K562 (cell line): ENCODE measurements at places on chromosomes 1 and 21.
A peak's percentile ranks its signal among the peaks of the same experiment; 100 is the strongest.

DNA sequence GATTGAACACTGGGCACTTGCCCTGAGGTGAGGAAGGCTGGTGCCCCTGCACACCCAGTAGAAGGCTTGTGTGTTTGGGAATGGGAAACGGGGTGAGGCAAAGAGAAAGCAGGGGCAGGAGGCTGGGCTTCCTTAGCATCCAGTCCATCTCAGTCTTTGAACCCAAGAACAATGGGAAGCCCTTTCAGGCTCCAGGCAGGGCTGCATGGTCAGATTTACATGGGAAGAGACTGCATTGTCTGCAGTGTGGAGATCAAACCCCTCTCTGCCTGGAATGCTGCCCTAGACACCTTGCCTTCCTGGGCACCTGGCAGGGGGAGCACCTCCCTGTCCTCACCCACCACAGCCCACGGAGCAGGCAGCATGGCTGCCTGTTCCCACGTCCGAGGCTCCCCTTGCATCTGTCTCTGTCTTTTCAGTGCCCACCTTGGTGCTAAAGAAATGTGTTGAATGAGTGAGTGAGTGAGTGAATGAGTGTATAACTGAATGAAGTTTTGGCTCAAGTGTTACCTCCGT lies 268.5 kb downstream of the GRIK3 start:
- DNase-seq: no peak

DNA sequence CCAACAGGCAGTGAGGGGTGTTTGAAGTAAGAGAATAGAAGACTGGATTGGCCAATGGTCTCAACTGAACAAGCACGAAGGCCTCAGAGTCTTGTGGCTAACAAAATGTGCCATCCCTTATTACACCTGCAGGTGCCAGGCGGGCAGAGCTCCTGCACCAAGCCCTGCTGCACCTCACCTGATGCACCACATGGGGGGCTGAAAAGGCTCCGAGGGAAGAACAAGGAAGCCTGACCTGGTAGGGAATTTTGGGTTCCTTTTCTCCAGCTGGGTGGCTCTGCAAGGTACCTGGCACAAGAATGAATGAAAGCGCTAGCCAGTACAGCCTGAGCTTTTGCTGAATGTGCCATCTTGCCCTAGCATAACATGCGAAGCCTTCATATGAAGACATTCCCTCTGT lies 9.7 kb downstream of the HSD3B1 start:
- no peak for DNase-seq

DNA sequence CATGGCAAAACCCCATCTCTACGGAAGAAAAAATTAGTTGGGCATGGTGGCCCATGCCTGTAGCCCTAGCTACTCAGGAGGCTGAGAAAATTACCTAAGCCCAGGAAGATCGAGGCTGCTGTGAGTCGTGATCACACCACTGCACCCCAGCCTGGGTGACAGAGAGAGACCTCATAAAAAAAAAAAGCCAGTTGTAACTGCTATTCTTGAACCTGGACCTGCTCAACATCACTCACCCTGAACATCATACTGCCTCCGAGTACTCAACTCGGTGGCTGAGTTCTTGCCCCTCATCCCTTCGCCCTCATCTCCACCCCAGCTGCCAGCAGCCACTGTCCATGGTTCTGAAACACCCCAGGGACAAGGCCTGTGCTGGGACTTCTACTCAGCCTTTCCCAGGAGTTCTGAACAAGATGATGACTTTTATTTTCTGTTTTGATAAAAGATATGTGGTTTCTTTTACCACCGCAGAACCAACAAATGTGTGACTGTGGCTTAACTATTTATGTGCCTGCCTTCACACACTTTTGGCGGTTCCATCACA lies 5.4 kb upstream of the DISP3 start:
- peak; percentile 75 for DNase-seq

GRCh38 chr1:22141554-22142314 lies 1.2 kb downstream of the WNT4 start:
- DNase-seq: no peak

GRCh38 chr1:202288177-202288576 lies 53.6 kb downstream of the UBE2T start:
- DNase-seq: no peak

GRCh38 chr1:115725600-115725999 lies 42.9 kb downstream of the CASQ2 start:
- no peak for DNase-seq

- no peak for DNase-seq
These were observed 16.5 kb upstream of the TFF3 start for GRCh38 chr21:42331660-42332059.

DNA sequence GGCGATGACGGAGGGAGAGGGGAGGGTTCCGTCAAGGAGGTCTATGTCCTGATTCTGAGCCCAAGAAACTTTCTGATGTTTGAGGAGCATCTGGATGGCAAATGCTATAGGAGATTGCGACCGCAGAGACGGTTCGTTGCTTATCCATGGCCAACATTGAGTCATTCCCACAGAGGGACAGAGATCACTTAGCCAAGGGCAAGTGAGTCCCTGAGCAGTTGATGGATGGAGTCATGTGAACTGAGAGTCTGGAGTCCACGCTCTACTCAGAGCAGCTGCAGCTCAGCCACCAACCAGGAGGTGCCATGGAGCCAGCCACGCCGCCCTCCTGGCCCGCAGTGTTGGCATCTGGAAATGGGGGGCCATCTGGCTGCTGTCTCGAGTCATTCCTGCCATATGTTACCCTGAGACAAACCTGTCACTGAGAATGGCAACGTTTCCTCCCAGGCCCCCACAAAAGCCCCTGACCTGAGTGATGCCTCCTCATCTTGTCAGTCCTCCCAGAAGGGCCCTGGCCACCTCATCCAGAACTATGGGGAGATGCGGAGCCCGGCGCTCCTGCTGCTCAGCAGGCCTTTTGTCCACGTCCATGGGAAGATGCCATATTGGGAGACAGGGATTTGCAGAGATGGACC lies 58.6 kb downstream of the ATP5PO start:
- no peak for DNase-seq

DNA sequence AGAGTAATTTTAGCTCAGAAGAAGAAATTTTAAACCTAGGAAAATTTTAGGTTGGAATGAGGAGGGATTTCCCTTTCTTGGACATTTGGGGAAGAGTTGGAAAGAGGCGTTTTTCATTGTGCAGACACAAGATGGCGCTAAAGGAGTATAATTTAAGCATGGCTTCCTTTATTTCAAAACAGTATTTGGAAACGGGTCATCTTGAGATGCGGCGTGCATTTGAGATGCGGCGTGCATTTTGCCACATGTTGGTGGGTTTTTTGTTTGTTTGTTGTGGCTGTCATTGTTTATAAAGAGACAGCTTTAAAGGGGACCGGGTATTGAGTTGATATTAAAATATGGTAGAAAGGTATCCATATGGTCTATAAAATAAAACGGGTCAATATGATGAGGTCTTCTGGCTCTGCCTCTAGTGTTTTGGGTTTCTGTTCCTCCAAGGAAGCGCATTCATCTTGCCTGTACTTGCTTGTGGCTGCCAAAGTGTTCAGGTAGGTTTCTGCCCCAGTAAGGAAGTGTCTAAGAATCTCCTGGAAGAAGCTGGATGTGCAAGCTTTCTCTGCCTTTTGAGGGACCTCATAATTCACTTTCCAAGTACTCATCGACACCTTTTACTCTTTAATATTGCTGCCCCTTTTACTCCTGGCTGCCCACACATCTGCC lies 210.3 kb downstream of the SLC35F3 start:
- DNase-seq: peak; percentile 57

GRCh38 chr1:114076308-114076707 lies 77.4 kb downstream of the SYT6 start:
- DNase-seq: no peak

DNA sequence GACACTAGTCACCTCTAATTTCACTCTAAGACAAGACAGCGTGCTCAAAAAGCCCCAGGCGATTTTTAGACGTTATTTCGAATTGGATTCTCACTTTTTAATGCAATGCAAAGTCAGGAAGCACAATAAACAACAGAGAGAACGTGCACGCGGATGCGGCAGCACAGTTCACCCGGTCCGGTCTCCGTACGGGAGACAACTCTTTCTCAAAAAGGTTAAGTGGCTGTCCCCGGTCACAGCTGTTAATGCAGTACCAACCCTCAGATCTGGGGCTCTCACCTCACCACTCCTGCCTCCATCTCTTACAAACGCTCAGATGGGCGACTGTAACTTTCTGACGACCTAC lies 1.2 kb downstream of the HP1BP3 start:
- no peak for DNase-seq

- DNase-seq: peak; percentile 76
These were observed 29.1 kb downstream of the CHML start for GRCh38 chr1:241611063-241611462.

DNA sequence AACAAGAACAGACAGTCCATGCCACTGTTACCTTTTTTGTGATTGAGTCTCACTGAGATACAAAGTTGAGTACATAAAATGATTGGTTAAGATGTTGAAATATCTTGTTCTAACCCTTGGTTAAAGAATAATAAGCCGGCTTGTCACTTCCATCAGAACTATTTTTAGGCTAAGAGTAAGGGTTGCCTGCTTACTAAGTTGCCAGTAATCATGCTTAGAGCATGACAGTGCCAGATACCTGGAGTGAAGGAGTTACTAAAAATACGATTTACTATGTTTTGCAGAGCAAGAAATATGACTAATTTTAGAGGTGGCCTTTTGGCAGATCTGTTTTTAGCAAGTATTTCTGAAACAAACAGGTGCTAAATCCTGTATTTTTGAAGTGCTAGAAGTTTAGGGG lies 6.0 kb downstream of the HUNK start:
- DNase-seq: no peak
